GF-D8 (cell line): ENCODE measurements at places on chromosomes 1 and 21.

GRCh38 chr1:175757381-175758015 is 14.1 kb upstream of the TNR start:
- no peak for DNase-seq

- no peak for DNase-seq
Measured at GRCh38 chr1:38370716-38371504, 324.3 kb upstream of the POU3F1 start.

GRCh38 chr1:201955729-201956143 is 433 bp downstream of the TIMM17A start:
- no peak for DNase-seq

DNA sequence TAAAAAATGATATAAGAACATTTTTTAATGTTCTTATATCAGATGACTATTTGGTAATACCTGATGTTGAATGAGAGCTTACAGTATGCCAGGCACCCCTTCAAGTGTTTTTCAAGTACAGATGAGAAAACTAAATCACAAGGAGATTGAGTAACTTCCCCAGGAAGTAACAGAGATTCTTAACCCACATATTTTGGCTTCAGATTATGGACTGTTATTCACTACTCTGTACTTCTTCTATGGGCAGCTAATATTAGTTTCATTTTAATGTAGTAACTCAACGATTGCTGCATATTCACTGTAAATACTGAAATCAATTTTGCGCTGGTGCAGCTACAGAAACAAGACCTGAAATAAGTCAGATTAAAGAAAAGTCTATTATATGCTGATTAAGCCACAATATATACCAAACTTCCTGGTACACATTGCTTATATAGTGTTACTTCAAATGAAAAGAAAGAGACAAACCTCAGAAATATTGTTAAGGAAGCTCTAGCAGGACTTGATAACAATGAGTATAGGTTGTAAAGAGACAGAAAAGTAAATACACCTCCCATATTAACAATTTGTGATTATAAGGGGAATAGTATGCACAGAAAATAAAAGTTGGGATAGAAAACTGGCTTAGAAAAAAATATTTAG is 19.7 kb downstream of the DPYD start:
- DNase-seq, result peak; percentile 42

DNA sequence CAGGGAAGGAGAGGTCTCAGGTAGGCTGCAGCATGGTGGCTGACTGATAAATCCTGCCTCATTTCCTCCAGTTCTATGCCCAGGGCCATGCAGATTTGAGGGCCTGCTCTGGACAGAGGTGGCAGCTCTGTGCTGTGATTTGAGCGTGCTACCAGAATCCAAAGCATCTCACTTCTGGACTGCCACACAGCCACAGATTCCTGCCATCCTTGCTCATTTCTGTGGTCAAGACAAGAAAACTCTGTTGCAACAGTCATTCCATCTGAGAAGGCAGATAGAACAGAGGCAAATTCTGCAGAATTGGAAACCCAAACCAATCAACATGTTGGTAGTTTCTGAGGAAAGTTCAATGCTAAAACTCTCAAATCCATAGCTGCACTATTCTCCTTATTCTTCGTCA is 102.8 kb upstream of the GALNT2 start:
- no peak for DNase-seq

- DNase-seq, result peak; percentile 4
Measured at GRCh38 chr1:30782361-30783255, 25.0 kb upstream of the LAPTM5 start.

GRCh38 chr1:199590708-199591107 is 436.8 kb upstream of the NR5A2 start:
- no peak for DNase-seq

DNA sequence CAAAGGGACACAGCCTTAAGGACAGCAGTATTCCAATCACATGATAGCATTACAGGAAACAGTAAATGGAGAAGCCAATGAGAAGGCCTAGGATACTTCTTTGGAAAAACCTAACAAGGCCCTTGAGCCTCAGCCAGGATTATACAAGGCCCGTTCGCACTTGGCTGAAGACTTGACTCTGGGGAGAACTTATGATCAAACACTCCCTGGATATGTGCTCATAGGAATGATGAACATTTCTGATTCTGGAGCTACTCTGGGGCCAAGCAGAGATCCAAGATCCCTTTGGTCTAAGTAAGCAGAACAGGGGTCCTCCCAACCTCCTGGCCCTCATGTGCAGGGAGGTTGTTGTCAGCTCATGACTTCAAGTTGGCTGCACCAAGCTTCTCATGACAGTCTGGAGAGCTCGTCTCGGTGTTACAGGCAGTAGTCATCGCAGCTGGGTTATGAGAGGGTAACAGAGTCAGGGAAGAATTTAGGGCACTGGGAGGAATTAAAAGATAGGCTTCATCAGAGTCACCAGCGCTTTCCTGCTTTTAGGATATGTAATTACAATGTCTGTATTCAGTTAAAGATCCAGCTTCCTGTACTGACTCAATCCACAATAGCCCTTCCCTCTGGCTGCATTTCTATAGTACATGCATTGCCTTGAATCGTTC is 92.5 kb upstream of the IRF2BP2 start:
- no peak for DNase-seq

- no peak for DNase-seq
Measured at GRCh38 chr21:31946231-31946630, 73.4 kb downstream of the HUNK start.

- DNase-seq, result no peak
Measured at GRCh38 chr1:53485478-53486394, 26.5 kb downstream of the DMRTB1 start.

- DNase-seq, result no peak
Measured at GRCh38 chr1:222928212-222928611, 113.4 kb downstream of the DISP1 start.

DNA sequence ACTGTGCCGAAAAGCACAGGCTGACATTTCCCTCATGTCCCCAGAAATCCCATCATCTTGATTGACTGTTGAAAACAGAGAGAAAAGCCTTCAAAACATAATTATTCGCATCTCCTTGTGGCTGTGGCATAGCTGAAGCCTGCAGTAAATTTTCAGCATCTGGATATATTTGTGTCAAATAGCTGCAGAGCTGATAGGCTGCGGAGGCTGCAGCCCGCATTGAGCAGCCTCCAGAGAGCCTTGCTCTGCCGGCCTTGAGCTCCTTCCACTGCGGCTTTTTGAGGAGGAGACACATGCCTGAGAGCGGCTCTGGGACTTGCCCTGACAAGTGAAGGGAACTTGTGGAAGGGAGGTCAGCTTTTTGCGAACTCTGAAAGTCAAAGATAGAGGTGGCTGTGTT is 144.7 kb downstream of the RYR2 start:
- DNase-seq, result no peak

DNA sequence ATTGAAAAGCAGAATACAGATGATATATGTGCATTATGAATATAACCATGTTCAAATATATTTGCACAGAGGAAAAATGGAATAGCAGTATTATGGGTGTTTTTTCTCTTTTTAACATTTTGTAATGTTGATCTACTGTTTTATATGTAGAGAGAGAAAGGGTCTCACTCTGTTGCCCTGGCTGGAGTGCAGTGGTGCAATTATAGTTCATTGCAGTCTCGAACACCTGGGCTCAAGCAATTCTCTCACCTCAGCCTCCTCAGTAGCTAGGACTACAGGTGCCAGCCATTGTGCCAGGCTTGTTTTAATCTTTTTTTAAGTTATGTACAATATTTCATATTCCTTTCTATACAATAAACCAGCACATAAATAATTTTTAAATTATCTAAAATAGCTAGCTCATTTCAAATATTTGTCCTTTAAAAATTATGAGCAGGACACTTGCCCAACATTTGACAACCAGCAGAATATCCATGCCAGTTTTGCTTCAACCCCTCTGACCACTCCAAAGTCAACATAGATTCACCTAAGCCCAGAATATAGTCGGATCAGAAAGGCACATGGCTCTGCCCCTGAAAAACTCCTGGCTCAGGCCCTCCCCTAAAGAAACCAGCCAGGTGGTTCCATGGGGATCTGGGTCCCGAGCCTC is 29.8 kb downstream of the ZNF281 start:
- DNase-seq, result no peak

GRCh38 chr1:24299901-24300300 is 19.3 kb upstream of the GRHL3 start:
- no peak for DNase-seq

DNA sequence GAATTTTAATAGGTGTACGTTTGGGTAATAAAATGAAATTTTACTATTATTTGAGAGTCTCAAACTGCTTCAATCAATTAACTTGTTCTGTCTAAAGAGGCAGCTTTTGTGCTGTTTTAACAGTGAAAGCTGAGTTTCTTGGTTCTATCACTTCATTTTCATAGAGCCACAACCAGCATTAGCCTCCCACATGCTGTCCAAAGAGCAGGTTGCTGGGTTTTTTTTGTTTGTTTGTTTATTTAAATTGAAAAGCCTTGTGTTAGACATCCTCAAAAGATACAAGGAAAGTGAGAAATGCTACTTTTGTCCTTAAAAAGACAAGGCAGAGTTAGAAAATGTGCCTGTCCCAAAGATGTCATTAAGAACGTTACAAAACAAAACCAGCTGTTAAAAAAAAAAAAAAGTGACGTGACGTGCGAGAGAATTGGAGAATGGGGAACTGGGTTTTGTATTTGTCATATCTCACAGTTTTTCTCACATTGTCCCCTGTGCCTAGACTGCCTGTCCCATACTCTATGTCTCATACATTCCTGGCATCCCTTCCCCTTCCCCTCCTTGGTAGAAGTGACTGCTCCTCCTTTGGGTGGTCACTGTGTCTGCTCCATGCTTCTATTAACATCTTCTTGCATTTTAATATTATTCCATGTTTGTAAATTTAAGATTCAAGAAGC is 63.1 kb upstream of the CD34 start:
- DNase-seq, result no peak

- peak; percentile 70 for DNase-seq
Measured at GRCh38 chr1:958823-959730, at the start of gene NOC2L. Gene NOC2L (minus strand): TSS chr1:959256. CDS start chr1:959240, 16 bp downstream.

- no peak for DNase-seq
Measured at GRCh38 chr1:234925440-234926263, 203.0 kb downstream of the TOMM20 start.

GRCh38 chr1:81174811-81175476 is 625.8 kb upstream of the ADGRL2 start:
- DNase-seq, result no peak

GRCh38 chr1:172484252-172484651 is 40.4 kb upstream of the PIGC start:
- DNase-seq, result no peak

DNA sequence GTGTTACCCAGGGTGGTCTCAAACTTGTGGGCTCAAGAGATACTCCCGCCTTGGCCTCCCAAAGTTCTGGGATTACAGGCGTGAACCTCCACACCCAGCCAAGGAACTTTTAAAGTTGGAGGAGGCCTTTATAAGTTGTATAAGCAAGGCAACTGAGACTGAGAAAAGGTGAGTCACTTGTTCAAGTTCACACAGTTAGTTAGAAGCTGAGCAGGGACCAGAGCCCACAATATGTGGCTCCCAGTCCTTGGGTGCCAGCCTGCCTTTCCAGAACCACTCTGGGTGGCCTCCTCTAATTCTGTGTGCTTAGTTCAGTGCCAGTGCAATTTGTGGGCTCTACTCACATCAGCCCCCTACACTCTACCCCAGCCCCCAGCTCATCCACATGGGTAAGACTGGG is 3.7 kb downstream of the RAB25 start:
- no peak for DNase-seq

DNA sequence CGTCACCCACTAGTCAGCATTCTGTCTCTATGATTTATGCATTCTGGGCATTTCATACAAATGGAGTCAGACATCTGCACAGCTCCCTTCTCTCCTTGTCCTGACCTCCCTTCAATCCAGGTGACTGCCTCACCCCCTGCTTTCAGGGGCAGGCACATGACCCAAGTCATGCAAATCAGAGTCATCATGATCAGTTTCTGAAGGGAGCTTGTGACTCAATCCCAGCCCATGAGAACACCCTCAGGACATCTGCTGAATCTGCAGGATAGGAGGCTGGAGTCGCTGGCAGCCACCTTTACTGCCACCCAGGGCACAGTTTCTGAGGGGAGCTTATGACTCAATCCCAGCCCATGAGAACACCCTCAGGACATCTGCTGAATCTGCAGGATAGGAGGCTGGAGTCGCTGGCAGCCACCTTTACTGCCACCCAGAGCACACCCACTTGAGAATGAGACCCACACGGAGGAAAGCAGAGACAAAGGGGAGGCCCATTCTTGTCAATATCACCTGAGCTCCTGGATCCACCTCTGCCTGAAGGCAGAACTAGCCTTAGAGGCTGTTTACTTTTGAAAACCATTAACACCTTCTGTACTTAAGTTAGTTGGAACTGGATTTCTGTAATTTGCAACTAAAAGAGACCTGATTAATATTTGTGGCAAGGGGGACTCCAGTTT is 62.3 kb upstream of the SLC25A33 start:
- DNase-seq, result no peak

- no peak for DNase-seq
Measured at GRCh38 chr1:210626341-210626740, 297.6 kb downstream of the HHAT start.

DNA sequence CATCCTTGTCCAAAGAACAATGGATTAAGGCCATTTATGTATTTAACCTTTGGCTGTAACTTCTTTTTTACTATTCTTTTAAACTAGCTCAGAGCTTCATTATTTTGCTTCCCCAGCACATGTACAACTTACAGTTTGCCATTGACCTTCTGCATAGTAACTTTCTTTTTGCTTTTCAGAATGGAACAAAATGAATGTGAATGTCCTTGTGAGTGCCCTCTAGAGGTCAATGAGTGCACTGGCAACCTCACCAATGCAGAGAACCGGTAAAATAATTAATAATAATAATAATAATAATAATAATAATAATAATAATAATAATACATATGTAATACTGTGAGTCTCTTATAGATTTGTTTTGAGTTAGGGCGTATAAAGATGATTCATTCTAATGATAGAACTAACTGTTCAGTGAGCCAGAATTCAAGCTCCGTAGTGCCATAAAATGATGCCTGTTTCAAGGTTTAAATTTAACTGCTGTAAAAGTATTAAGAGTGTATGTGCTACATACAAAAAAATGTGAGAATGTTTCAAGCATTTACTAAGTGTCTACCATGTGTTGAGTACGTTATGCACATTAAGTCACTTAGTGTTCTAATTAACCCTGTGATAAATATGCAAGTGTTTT is 69.0 kb upstream of the RAVER2 start:
- no peak for DNase-seq
